Fibroblast of the conjunctiva (primary cell): ENCODE measurements at places on chromosomes 6 and 20.

DNA sequence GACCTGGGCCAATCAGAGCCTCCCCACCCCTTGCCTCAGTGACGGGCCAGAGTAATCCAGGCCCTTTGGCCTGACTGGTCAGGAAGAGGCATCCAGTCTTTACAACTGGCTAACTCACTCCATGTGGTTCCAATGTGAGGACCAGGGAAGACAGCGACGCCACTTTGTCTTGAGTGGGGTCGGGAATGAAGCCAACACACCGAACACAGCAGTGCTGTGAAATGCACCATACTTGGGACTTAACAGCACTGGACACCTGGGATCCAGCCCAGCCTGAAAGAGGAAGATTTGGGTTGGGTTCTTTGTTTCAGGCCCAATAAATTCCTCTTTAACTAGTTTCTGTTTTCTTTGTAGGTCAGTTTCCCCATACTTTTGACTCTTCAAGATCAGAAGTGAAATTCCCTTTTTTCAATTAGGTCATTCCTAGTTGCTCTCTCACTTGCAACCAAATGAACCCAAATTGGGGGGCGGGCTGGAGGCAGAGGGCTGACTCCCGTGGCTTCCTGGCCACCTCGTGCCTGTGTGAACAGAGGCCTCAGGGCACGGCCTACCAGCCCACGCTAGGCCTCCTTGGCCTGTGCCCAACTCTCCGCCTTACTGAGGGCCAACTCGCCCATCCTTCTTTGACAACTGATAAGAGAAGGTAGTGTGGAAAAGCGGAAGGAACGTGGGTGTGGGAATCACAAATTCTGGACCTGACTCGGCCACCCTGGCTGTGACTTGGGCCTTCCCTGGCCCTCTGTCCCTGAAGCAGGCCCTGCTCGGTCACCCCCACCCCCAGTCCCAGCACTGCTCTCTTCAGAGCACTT lies 17.1 kb downstream of the SULF2 start:
- DNase-seq = no peak

- no peak for DNase-seq
Observed at GRCh38 chr6:19395316-19395715, 441.9 kb upstream of the ID4 start.

- no peak for DNase-seq
Observed at GRCh38 chr6:7202950-7203349, 95.2 kb downstream of the RREB1 start.

GRCh38 chr20:12581644-12582289 lies 427.0 kb upstream of the SPTLC3 start:
- DNase-seq = no peak

DNA sequence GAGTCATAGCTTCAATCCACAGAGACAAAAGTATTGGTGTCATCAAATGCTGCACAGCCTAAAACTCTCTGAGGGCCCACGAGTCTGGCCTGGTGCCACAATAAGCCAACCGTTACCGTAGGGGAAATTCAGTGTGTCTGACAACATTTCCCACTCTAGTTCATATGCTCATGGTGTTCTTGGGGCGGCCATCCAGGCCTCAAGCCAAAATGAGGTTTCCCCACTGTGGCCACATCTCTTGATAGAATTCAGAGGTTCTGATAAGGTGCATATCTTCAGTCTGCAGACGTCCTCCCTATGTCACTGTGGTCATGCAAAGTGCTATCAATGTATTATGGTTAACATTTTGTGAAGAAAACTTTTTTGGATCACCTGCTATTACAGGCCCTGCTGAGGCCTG lies 627.7 kb downstream of the QKI start:
- DNase-seq = no peak

GRCh38 chr6:352896-353470 lies 38.6 kb upstream of the IRF4 start:
- DNase-seq = no peak

GRCh38 chr20:64086801-64087200 lies 2.6 kb upstream of the LKAAEAR1 start:
- DNase-seq = no peak

- DNase-seq = peak; percentile 49
Observed at GRCh38 chr6:144131248-144131709, 19.0 kb upstream of the STX11 start.

GRCh38 chr6:145735356-145736165 lies at the start of gene EPM2A:
EPM2A (minus strand) TSS chr6:145735520; CDS start chr6:145735498, 22 bp downstream.
- DNase-seq = peak; percentile 47

DNA sequence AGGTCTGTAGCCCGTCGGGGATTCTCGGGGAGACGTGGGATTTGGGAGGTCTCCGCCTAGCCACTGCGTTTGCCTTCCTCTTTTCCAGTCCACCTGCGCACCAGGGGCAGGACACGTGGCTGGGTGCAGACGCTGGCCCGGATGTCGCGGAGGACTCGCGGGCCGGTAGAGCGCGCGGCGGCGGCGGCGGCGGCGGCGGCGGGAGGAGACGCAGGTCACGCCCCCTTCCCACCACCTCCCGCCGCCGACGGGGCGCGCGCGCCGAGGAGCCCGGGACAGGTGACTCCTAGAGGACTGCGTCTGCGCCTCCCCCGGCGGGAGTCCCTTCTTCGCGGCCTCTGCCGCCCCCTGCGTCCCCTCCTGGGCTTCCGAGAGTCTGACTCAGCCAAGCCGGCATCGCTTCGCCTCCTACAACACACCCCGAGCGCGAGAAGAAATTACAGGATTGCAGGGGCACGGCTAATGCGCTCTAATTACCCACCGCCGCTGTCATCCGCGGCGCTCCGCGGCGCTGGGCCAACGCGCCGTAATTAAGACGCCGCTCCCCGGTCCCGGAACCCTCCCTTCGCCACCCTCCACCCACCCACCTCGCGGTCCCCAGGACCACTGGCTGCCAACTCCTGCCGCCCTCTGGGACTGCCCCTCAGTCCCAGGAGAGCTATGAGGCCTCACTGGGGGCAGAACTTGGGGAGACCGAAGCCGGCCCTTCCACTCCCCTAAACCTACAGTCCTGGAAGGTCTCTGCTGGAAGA lies 124.5 kb downstream of the MRPL14 start:
- no peak for DNase-seq

GRCh38 chr6:10399451-10399850 lies 15.4 kb downstream of the TFAP2A start:
- DNase-seq = no peak

DNA sequence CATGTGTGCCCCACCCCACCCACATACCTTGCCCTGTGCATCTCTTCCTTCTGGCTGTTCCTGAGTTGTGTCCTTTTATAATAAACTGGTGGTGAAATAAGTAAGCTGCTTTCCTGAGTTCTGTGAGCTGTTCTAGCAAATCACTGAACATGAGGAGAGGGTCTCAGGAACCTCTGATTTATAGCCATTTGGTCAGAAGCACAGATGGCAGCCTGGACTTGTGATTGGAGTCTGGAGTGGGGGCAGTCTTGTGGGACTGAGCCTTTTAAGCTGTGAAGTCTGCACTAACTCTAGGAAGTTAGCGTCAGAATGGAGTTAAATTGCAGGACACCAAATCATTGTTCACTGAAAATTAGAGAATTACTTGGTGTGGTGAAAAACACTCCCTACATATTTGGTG lies 245.4 kb downstream of the LRFN2 start:
- no peak for DNase-seq

DNA sequence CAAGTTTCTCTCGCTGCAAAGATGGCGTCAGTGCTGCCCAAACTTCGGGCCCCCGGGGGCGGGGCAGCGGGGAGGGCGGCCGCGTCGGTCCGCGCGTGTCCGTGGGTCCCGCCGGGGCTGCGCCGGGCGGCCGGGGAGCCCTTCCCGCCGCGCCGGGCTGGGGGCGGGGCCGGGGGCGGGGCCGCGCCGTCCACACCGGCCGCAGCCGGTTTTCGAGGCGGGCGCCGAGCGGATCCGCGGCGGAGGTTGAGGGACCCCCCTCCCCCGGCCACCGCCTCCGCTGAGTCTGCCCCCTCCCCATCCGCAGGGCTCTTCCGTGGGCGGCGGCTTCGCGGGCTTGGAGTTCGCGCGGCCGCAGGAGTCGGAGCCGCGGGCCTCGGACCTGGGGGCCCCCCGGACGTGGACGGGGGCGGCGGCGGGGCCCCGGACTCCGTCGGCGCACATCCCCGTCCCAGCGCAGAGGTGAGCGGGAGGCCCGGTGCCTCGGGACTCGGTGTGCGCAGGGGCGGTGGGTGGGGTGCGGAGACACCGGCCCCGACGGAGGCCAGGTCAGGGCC lies 572 bp downstream of the SLC2A4RG start:
- DNase-seq = peak; percentile 20

DNA sequence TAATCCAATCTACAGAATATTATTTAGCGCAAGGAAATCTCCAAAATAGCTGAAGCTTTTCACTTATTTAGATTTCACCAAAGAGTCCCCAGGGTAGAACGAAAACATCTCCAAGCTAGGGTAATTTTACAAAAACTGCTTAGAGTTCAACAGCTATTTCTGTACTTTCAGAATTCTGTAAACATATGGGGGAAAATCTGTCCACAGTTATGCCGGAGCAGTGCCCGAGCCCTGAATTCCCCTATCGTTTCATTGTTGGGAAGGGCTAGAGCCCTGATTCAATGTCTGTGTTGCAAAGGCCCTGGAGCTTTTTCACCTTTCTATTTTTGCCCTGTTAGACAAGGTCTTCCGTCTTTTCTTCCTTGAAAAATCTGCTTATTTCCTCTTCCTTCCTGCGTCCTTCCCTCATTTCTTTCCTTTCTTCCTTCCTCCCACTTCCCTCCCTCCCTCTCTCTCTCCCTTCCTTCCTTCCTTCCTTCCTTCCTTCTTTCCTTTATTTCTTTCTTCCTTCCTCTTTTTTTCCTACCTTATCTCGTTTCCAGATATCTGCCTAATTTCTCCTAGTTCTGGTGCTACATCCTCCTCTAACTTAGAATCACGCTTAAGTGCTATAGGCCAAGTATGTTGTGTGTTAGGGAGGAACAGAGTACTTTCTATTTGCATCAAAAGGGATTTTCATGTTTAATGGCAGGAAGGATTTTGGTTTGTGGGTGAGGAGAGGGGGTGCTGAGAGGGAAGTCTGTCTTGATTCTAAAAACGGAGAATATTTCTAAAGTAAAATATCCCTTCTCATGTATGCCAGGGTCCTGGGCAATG lies 122.5 kb upstream of the BMP2 start:
- no peak for DNase-seq

GRCh38 chr6:100879317-100879716 lies 1.8 kb downstream of the ASCC3 start:
- no peak for DNase-seq

GRCh38 chr20:37147250-37147649 lies 31.9 kb upstream of the RPN2 start:
- DNase-seq = no peak

GRCh38 chr20:53303413-53303760 lies 290.3 kb downstream of the ZNF217 start:
- no peak for DNase-seq

- no peak for DNase-seq
Observed at GRCh38 chr6:1244941-1245340, 67.0 kb upstream of the FOXQ1 start.

DNA sequence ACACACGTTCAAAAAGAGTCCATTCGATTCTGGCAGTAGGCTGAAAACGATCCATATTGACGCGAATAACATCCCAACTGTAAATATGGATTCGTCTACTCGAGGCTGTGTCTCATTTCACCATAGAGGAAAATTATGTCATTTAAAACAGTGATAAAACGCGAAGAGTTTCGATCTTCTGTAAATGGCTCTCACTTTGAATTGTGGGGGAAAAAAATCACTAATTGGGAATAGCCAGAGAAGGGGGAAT lies 845 bp upstream of the MARCKS start:
- no peak for DNase-seq

DNA sequence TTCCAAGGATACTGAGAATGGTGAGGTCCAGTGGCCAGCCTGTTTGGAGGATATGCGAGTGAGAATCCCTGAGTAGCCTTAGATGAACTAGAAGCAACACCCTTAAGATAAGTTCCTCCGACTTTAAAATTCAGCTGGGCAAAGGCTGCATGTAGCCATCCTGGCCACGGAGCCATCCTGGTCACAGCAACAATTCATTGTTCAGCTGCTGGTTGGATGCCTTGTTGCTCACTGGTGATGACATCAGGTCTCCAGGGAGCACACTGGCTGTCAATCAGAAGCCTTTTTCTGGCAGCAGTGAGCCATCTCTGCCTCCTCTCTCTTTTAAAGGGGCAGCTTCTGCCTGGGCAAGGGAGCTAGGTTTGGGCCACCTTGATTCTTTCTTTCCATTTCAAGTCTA lies 22.4 kb upstream of the RIMS4 start:
- peak; percentile 24 for DNase-seq

GRCh38 chr6:161413355-161413771 lies 139.5 kb upstream of the AGPAT4 start:
- no peak for DNase-seq

GRCh38 chr6:126618639-126619343 lies 278.9 kb downstream of the CENPW start:
- no peak for DNase-seq

DNA sequence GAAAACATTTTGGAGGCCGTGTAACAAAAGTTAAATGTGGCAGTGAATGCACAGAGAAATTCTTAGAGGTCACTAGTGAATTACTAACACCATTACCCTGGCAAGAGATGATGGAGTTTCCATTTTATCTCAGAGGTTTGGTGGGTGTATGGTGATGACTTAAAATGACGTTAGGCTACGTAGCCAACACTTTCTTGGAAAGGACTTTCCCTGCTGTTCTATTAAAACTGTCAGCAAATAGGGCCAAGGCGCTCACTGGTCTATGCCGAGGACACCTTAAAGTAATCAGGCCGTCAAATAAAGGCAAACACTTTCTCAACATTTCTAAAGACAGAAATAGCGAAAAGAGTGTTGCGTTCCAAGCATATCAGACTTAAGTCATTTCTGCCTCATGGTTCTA lies 160.8 kb downstream of the GMPR start:
- no peak for DNase-seq

- peak; percentile 54 for DNase-seq
Observed at GRCh38 chr6:6758915-6759654, 170.6 kb downstream of the LY86 start.

- DNase-seq = peak; percentile 57
Observed at GRCh38 chr6:28673787-28674671, 148.3 kb downstream of the GPX5 start.

- no peak for DNase-seq
Observed at GRCh38 chr6:134739299-134740026, 210.4 kb downstream of the ALDH8A1 start.

DNA sequence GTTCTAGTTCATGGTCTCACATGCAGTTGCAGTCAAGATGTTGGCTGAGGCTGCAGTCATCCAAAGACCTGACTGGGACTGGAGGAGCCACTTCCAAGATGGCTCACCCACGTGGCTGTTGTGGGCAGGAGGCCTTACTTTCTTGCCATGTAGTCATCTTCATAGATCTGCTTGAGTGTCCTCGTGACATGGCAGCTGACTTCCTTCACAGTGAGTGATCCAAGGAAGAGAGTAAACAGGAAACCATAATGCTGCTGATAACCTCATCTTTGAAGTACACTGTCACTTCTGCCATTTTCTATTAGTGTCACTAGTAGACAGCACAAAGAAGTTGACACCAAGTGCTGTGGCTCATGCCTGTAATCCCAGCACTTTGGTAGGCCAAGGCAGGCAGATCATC lies 40.1 kb upstream of the AKIRIN2 start:
- no peak for DNase-seq

- DNase-seq = no peak
Observed at GRCh38 chr6:108031968-108032367, 42.6 kb downstream of the OSTM1 start.

- no peak for DNase-seq
Observed at GRCh38 chr6:155404937-155405336, 50.7 kb downstream of the NOX3 start.

- DNase-seq = no peak
Observed at GRCh38 chr20:59772373-59772705, 161.1 kb downstream of the SYCP2 start.
